Suppressor macrophage treated with lipopolysaccharide for 1 hour (primary cell): ENCODE measurements at places on chromosomes 4 and X.

GRCh38 chr4:7924163-7924562, 15.5 kb downstream of the AFAP1 start:
- DNase-seq: no peak

- DNase-seq: no peak
Observed at GRCh38 chrX:24387724-24388123, 27.3 kb downstream of the SUPT20HL1 start.

DNA sequence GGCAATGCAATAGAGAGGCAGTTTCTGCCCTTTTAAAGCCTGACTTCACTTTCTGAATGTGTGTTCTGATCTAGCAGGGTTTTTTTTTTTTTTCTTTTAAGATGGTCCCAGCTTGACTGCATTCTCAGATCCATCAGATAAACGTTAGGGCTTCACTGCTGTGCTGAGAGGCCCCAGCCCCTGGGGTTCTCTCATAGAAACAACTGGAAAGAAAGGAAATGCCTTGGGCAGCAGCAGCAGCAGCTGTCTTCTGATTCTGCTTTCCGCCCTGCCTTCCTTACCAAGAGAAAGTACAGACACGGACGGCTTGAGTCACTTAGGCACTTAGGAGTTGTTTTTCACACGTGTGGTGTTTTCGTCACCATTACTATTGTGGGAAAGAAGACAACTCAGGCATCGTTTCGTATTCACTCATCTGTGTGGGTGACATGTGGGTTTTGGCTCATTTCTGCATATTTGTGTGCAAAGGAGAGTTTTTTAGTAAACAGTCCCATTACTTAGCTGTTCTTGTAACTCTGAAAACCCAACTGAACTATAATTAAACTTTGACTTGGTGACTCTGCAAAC, 172.0 kb downstream of the PTTG2 start:
- peak; percentile 91 for DNase-seq

GRCh38 chrX:108198420-108198819, 106.8 kb downstream of the ATG4A start:
- DNase-seq: no peak

DNA sequence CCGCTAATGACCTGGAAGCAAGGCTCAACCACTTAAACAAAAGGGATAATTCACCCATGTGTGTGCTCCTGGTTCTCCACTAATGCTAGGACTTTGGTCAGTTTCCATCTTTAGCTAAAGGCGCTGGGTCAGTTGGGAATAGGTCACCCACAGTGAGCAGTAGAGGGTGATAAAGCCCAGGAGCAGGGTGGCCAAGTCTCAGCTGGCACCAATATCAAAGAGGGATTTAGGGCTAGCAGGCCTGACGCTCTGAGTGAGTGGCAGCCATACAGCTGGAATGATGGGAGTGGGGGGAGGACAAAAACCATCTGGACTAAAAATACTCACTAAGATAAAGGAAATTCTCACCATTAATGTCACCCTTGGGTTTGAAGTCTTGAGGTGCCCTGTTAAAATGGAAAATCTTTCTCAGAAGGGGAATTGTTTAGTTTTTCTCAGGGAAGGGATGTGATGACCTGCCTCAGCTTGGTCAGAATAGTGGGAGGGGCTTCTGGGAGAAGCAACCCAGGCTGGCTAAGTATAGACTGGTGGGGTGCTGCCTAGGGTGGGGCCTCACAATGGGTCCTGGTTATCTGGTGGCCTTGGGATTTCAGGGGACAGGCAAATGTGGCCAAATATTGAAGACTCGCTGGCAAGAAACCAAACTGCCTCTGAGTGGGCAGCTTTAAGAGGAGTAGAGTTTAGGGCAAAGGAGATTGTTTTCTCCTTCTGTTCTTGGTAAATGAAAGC, 47.1 kb downstream of the TSC22D3 start:
- no peak for DNase-seq

GRCh38 chrX:54808109-54808604, 612 bp downstream of the MAGED2 start:
- peak; percentile 24 for DNase-seq

DNA sequence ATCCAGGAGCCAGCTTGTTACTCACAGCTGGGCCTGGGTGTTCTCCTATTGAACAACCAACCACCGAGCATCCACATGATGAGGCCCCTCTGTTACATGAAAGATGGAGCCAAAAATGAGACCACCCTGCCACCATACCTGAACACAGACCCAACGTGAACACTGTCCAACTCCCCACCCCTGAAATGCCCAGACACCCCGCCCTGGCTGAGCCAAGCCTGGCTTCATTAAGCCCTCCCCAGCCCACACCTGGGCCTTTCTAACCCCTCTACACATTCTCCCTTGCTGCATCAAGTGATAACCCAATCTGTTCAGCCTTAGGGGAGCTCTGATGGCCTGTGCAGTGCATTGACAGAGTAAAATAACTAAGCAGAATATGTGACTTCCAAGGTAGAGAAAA, 80.7 kb downstream of the EVC start:
- DNase-seq: no peak

DNA sequence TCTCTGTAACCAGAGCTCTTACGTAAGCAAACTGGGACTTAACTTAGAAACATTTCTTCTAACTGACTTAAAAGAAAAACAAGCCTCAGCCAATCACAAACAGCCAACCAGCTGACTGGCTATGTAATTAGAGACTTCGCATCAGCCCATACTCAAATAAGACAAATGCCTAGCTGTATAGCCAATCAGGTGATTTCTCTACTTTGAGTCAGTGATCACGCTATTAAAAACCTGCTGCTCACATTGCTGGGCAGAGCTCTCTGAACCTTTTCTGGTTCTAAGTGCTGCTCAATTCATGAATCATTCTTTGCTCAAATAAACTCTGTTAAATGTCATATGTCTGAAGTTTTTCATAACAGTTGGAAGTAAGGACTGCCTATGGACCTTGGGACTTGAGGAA, 9.9 kb upstream of the SMIM10L2A start:
- DNase-seq: no peak

GRCh38 chr4:29043411-29043810, 1676.8 kb upstream of the PCDH7 start:
- DNase-seq: no peak

DNA sequence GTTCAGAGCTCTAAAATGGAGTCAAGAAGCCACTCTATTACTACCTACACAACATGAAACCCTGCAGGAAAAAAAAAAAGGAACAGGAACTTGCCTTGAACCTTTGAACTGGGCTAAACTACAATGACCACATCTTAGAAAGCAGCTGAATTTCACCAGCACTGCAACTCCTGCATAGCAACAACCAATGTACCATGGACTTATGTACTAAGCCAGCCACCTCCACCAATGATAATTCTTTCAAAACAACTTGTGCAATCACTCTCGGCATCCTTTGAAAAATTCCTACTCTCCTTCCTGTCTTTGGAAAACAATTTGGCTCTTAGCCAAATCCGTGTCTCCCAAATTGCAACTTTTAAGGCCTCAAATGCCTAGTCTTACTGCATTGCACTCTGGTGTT, 26.8 kb upstream of the FMR1 start:
- no peak for DNase-seq

DNA sequence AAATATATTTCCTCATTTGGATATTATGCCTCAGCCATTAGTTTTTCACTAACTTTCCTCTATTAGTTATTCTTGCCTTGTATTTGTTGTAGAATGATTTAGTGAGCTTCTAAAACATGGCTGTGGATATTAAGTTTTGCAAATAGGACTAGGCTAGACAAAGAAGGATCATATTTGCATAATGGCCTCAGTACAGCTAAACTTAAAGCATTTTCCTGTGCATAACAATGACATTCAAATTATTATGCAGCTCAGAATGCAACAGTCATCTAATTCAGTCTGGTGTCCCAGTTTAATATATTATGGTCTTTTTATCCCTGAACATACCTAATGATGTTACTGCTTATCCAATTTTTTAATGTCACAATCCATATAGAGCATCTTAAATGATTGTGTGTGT, 155.3 kb upstream of the DDIT4L start:
- no peak for DNase-seq

DNA sequence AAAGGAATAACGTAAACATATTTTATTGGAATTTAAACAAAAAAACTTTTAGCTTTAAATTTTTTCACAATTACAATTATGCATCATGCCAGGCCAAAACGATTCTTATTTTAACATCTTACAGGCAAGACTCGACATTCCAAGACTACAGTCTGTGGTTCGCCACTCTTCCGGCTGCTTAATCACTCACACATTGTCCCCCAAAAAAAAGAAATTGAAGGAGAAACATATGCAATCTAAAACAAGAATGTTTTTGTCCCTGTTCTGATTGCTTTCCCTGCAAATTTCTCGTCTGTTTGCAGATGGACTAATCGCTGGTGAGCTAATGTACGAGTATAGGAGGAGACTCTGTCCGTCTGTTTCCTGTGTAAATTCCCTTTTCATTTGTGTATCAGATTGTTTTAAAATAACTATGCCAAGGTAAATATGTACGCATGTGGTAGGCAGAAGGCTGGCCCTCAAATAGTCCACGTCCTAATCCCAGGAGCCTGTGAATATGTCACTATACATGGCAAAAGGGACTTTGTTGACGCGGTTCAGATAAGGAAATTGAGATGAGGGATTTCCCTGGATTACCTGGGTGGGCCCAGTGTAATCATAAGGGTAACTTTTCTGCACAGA, 37.7 kb upstream of the MTNR1A start:
- no peak for DNase-seq

DNA sequence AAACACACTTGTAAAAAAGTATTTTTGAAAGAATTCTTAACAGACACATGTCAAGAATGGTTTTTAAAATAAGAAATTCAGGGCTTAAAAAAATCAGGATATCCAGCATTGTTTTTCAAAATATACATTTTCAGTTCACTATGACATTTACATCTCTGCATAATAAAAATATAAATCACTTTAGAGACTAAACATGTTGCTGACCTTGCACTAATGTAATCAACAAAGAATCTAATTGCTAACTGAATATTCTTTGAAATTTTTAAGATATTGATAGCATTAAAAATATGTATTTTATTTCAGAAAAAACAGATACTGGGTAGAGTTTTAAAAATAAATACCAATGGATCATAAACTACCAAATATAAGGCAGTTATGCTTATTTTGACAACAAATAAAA, 26.4 kb downstream of the RPS6KA6 start:
- DNase-seq: no peak

- no peak for DNase-seq
Observed at GRCh38 chr4:162894387-162894786, 272.3 kb downstream of the NAF1 start.

DNA sequence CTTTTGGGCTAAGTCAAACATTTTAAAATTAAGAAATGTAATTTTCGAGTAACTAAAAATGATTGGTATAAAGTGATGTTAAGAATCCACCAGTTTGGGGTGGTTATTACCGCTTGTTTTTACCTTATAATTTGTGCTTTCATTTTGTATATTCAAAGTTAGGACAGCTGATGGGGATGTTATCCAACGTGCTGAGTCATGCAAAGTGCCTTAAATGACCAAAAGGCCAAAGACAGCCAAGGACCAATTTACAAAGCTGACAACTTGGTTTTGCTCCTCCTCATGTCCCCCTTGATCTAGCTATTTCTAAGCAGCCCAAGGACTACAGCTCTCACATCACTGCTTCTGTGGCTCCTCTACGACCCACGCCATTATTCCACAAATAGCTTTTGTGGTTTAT, 181.4 kb upstream of the PCDH7 start:
- no peak for DNase-seq

DNA sequence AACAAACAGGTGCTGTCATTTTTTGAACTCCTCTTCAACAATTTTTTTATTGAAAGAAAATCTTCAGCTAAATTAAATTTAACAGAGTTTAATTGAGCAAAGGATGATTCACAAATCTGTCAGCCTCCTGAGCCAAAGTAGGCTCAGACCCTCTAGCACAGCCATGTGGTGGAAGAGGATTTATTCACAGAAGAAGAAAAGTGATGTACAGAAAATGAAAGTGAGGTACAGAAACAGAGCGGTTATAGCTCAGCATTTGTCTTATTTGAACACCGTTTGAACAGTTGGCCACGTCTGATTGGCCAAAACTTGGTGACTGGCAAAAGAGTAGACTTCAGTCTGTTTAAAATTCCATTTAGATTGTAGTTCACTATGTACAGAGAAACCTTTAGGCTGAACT, 217.3 kb downstream of the SPANXN1 start:
- no peak for DNase-seq

GRCh38 chr4:174437749-174438148, 84.5 kb downstream of the HPGD start:
- DNase-seq: no peak

DNA sequence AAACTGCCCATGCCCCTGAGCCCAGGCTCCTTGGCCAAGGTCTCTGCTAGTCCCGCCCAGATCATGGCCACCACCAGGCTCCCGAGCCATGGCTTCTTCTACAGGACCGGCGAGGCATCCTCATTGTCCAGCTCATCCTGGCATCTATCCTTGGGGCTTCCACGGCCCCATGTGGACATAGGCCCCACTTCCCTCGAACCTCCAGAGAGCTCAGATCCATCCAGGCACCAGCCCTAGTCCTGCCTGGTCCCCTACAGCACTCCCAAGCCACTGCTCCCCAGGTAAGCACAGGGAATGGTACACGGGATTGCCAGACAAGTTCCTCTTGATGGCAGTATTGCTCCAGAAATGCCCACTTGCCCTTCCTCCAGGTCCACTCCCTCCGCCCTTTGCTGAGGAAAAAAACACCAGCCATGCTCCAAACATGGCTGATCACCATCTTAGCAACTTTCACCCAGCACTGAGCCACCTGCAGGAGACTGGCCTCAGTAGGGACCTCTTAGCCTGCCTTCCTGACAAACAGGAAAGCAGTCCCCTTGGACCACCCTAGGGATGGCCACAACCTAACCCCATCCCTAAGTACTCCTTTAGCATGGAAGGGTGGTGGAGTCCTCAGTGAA, 272.1 kb upstream of the AGTR2 start:
- peak; percentile 10 for DNase-seq

- DNase-seq: peak; percentile 41
Observed at GRCh38 chrX:136209016-136209738, 42.0 kb downstream of the MAP7D3 start.

DNA sequence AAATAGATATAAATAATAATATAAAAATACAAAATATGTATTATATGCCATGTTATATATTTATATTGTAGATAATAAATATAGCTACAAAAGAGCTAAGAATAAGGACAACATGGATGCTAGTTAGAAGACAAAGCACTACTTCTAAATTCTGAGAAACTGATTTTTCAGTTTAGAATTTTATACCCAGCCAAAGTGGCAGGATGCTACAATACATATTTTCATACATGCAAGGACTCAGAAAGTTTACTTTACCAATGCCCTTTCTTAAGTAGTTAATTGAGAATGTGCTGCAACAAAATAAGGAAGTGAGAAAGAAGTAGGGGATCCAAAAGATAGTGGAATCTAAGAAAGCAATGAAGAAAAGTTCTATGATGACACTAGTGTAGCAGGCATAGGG, 64.5 kb downstream of the PDE5A start:
- DNase-seq: no peak

DNA sequence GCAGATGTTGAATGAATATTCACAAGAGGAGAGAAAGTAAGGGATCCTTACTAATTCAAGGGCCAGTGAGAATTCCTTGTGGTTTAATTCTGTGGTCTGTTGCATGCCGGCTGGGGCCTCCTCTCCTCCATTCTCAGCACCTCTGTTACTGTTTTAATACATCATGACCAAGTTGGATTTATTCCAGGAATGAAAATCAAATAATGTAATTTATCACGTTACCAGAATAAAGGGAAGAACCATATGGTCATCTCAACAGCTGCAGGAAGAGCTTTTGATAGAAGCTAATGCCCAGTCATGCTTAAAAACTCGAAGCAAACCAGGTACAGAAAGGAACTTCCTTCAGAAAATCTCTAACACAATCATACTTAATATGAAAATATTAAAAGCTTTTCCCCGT, 54.1 kb downstream of the GRK4 start:
- no peak for DNase-seq
